ENCODE measurements at places on chromosomes 4 and X. TPM values are rescaled to one million over a fixed set of nuclear protein-coding genes. Genes with fewer than 3 reads are reported as not detected.

Gene PPP2R2C
- 9.7 TPM for total RNA-seq

- DNase-seq, result no peak
Measured at GRCh38 chr4:17322514-17322913, 189.4 kb downstream of the QDPR start.

Gene CPE
- total RNA-seq, result 43.2 TPM

DNA sequence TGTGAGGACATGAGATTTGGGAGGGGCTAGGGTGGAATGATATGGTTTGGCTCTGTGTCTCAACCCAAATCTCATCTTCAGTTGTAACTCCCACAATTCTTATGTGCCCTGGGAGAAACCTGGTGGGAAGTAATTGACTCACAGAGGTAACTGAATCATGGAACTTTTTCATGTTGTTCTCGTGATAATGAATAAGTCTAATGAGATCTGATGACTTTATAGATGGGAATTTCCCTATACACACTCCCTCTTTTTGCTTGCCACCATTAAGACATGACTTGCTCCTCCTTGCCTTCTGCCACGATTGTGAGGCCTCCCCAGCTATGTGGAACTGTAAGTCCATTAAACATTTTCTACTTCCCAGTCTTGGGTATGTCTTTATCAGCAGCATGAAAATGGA lies 253.2 kb upstream of the GK2 start:
- no peak for DNase-seq

- no peak for DNase-seq
Measured at GRCh38 chrX:155094468-155095061, 23.3 kb downstream of the BRCC3 start.

DNA sequence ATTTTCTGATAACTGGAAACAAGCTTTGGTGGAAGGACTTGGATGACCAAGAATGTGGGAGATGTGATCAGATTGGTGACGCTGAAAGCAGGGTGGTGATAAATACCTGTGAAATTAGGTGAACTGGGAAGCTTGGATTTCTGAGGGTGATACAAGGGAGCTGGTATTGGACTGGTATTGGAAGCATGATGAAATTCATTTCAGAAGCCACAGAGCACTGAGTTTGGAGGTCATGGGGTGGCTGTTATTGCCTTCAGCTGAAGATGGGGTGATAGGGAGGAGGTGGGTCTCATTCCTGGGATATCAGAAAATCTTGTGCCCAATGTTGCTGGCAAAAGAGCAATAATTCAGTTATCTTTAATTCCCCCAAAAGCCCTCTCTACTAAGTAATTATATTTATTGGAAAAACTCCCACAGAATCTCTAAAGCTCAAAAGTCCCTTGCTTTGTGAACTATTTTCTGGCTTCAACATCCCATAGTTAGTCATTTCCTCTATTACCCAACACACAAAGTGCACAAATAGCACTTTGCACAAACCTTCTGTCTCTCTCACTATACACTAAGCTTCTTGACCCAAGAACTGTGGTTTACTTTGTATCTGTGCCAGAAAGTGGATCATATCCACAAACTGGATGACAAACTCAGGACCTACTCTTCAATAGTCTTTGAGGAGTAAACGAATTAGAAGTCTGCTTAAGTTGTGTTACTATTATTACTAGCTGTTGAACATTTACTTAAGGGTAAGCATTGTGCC lies 23.1 kb upstream of the CAMK2D start:
- no peak for DNase-seq

DNA sequence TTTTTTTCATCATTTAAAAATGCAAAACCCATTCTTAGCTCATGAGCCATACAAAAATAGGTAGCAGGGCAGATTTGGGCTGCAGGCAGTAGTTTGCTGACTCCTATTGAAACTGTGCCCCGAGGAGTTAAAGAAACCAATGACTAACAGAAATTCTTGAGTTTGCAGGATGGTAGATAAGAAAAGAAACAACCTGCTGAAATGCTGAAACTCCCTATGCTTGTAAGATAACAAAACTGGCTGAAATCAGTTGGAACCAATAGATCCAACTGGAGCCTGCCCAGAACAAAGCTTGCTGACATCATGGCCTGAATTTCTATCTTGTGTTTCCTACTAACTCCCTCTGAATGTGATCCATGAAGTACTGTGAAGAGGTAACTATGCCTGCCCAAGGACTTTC lies 68.6 kb downstream of the ANOS1 start:
- no peak for DNase-seq

Gene ZNF674
- total RNA-seq, result 2.9 TPM

DNA sequence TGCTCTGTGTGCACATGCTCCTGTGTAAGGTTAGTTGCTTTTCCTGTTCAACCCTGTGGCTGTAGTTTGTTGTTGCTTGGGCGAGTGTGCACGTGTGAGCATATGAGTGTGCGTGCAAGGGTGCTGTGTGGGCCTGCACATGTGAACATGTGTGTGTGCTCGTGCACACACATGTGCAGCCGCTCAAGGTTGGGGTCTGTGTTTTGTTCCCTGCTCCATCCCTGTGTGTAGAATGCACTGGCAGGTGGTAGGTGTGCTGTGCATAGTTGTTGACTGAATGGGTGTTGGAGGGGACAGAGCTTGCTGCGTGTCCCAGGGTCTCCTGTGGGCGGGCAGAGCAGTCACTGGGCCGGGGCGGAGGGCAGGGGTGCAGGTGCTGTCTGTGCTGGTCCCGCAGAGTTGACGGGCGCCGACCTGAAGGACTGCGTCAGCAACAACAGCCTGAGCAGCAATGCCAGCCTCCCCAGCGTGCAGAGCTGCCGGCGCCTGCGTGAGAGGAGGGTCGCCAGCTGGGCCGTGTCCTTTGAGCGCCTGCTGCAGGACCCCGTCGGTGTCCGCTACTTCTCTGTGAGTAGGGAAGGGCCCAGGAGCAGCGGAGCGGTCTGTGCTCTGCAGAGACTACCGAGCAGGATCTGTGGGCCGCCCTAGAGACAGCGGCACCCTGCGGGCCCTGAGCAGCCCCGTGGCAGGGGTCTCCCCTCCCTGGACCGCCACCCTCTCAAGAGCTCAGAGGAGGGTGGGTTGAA lies 27.9 kb upstream of the HGFAC start:
- no peak for DNase-seq

- no peak for DNase-seq
Measured at GRCh38 chrX:98380556-98380955, 1496.8 kb downstream of the RPA4 start.

Gene DCAF4L1
- 0.19 TPM for total RNA-seq

DNA sequence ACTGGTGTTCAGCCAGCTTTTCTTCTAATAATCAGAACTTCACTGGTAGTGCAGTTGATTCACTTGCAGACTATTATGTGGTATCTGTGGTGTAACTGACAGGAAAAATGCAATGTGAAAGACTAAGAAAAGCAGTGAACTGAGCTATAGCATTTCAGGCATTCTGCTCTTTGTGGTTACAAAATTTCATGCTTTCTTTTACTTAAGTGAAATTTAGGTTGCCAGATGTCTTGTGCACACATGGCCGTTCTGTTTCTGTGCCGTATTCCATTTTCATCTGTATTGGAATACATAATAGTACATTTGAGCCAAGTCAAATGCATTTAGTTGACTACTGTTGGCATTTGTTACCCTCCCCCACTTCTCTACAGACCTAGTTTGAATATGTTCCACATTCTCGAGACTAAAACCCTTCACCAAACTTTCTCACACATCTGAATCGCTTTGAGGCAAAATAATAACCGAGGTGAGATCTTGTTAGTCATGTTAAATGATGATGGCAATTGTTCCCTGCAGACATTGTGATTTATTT lies 8.2 kb downstream of the RTL3 start:
- DNase-seq, result no peak

All from left ventricle myocardium inferior (tissue), 1 donor.